ENCODE measurements at places on chromosomes 11 and 22. TPM values are rescaled to one million over a fixed set of nuclear protein-coding genes. Genes with fewer than 3 reads are reported as not detected.

The ZP1 gene
- not detected for total RNA-seq

The PRG2 gene
- total RNA-seq: 1.0 TPM

DNA sequence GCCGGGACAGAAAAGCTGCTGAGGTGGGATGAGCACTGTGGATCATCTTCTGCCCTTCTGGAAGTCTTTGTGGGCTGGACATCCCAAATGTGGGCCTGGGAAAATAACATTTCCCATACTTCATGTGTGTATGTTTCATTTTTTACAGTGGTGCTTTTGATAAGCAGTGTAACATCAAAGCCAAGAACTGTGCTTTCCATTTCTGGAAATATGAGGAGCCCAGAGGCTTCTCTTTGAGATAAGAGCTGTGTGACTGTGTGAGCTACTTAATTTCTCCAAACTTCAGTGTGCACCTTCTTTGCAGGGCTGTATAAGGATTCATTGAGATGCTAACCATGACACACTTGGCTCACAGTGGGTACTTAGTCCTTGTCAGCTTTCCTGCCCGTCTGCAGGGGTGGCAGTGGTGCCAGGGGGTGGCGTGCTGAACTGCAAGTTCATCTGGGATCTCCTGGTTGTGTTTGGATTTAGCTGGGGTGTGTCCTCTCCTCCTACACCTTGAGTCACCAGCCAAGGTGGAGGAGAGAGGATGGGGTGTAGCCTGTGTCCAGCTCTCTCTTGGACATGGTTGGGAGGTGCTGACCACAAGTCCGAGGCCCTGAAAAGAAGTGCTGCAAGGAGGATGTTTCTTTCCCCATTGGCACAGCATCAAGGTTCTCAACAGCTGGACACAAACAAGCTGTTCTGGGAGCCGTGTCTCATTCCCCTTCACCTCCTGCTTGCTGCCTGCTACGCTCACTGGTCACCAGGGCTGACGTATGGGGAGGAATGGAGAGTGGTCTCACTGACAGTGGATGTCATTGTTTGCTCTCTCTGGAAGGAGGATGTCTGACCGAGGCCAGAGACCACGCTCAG, 139.4 kb downstream of the TEAD1 start:
- peak overlapping the region; percentile 57 for H3K27ac ChIP-seq
- no peaks in the 10 kb centered on the region for H3K27me3 ChIP-seq
- H3K36me3 ChIP-seq: peaks cover 3% of the 10 kb centered on the region
- no peak overlapping the region for H3K4me3 ChIP-seq
- peak; percentile 71 for DNase-seq
- H3K4me1 ChIP-seq: peaks cover 50% of the 10 kb centered on the region

DNA sequence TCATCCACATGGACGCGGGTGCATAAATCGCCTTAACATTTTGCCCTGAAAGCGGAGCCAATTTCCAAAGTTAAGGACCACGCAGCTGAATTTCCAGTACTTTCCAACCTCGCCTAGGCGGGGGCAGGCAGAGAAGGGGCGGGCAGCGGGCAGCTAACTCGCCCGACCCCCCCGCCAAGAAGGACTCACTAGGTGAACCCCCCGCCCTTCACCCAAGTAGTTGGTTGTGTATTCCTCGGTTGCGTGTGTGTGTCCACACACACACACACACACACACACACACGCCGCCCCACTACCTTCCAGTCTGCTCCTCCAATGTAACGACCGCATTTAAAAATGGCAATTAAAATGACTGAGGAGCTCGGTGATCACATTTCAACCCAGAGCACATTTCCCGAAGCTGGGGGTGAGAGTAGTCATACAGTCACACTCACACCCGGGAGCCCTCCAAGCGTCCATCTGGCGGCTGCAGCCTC, 1.4 kb downstream of the TENM4 start:
- H3K27me3 ChIP-seq: peaks cover 42% of the 10 kb centered on the region
- H3K27ac ChIP-seq: no peak overlapping the region
- H3K36me3 ChIP-seq: no peaks in the 10 kb centered on the region

- DNase-seq: no peak
- H3K27me3 ChIP-seq: no peaks in the 10 kb centered on the region
- H3K27ac ChIP-seq: no peak overlapping the region
- no peaks in the 10 kb centered on the region for H3K36me3 ChIP-seq
Observed at GRCh38 chr11:111148953-111149352, 96.6 kb upstream of the POU2AF2 start.
